AG09319 (cell line): ENCODE measurements at places on chromosomes 4 and X.

DNA sequence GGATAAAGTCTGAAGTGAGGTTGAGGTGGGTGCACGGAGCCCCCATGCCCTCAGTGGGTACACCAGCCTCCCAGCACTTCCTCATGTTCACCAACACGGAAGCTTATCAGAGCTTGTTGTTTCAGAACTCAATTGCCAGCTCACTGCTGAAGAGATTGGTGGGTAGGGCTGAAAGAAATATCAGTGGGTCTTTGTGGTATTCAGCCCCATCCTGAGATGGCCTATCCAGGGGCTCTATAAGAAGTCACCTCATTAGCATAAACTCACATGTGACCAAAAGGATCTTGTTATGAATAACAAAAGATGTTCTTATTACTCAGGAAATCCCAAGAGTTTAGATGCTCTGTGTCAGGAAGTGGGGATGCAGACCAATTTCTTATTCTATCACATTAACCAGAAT is 177.3 kb downstream of the ARHGAP10 start:
- DNase-seq: no peak

GRCh38 chr4:41506130-41506529 is 31.8 kb upstream of the LIMCH1 start:
- no peak for DNase-seq

DNA sequence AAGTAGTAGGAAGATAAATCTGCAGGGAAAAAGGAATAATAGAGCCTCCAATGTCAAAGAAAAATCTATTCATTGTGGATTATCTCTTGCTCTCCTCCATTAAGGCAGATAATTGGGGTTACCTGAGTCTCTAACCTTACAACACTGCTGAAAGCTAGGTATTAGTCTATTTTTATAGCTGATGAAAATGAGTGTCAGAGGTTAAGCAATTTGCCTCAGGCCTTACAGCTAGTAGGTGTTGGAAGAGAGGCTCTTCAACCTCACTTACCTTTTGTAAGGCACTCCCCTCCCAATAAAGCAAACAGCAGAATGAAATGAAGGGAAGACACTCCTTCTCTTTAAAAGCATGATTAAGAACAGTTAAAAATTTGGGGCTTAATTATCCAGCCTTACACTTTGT is 45.4 kb upstream of the GAB1 start:
- no peak for DNase-seq

DNA sequence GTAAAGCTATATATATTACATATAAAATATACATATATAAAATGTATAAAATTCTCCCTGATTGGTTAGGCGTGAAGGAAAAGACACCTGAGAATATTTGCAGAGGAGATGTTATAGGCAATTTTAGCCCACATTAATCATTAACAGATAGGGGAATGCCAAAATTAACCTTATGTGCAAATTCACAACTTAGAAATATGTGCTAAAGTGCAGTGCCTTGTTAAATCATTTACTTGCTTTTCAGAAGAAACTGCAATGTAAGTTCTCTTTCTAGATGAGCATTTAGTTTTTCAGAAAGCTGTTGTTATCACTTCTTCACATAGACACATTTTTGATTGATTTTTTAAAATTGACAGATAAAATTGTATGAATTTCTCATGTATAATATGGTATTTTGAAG is 5.6 kb downstream of the TASL start:
- DNase-seq: no peak

GRCh38 chrX:55159551-55159950 is 60.6 kb upstream of the PAGE5 start:
- DNase-seq: no peak

GRCh38 chr4:7266525-7267292 is 74.4 kb downstream of the SORCS2 start:
- peak; percentile 23 for DNase-seq

- DNase-seq: no peak
Measured at GRCh38 chr4:101471201-101471600, 123.9 kb upstream of the PPP3CA start.

DNA sequence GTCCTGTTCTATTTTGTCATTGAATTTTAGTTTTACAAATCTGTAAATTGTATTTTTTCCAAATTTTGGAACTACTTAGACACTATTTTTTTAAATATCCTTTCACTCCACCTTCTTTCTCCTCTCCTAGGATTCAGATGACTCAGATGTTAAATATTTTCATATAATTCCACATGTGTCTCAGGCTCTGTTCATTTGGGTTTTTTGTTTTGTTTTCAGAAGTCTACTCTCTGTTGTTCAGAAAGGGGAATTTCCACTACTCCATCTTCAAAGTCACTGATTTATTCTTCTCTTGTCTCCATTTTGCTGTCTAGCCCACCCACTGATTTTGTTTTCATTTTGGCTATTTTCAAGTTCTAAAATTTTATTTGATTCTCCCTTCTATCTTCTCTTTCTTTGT is 264.0 kb upstream of the SLIT2 start:
- DNase-seq: no peak

- no peak for DNase-seq
Measured at GRCh38 chr4:10750714-10751113, 66.1 kb upstream of the CLNK start.
